Stimulated activated naive CD4-positive, alpha-beta T cell treated with Interleukin-2 at 50 U/mL for 16 hours (primary cell): ENCODE measurements at places on chromosomes 7 and 10.

- no peak for DNase-seq
These were observed 17.4 kb downstream of the ZNRF2 start for GRCh38 chr7:30301751-30302150.

DNA sequence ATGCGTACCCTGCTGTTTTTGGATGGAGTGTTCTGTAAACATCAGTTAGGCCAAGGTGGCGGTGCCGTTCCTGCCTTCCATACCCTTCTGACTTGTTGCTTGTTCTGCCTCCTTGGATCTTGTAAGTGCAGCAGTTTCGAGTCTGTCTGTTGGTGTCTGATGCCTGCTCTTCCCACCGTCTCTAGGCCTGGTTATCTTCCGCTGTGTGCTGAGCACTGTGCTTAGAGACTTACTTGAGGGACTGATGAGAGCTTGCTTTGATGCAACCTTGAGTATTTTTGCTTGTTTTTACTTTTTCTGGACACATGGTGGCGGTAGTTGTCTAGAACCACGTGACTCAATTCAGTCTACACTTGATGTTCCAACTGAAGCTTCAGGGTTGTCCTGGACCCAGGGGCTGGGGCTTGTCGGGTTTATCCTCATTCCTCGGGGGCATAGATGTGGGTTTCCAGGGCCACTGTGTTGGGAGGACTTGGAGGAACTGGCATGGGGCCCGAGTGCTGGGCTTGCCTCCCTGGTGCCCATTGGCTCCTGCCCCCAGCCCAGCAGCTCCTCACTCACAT is 14.4 kb upstream of the SPRN start:
- no peak for DNase-seq

- no peak for DNase-seq
These were observed 13.9 kb downstream of the FKBP6 start for GRCh38 chr7:73341877-73342276.

GRCh38 chr10:13372524-13372923 is 24.4 kb upstream of the SEPHS1 start:
- no peak for DNase-seq
